T-helper 17 cell (primary cell): ENCODE measurements at places on chromosomes 4 and X. TPM values are rescaled to one million over a fixed set of nuclear protein-coding genes. Genes with fewer than 3 reads are reported as not detected.

The SPATA4 gene
- not detected for total RNA-seq

The NXF2B gene
- total RNA-seq = not detected

The BEND2 gene
- total RNA-seq = 0.07 TPM

The SRPK3 gene
- total RNA-seq = not detected

The ATOH1 gene
- not detected for total RNA-seq

The IL1RAPL1 gene
- not detected for total RNA-seq

DNA sequence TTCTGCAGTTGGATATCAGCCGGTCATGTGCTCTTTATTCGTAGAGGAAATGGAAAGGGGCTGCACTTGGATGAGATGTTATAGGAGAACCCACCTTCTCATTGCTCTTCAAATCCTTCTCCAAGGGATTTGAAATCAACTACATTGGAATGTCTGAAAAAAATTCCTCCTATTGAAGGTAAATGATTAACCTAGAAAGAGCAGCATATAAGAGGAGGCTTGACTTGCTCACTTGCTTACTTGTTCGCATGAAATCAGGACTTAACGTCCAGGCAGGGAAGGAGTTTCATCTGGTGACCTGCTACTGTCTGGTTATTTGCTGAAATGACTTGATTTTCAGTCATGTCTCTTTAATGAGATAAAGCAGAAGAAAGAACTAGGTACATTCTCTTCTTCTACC, 338.4 kb upstream of the NOCT start:
- no peak for DNase-seq

GRCh38 chr4:85431156-85431555, 43.8 kb upstream of the ARHGAP24 start:
- no peak for DNase-seq

- no peak for DNase-seq
These were observed 86.0 kb downstream of the MID1IP1 start for GRCh38 chrX:38887222-38887621.

- DNase-seq = peak; percentile 46
These were observed 14.5 kb downstream of the SLC25A5 start for GRCh38 chrX:119482481-119483480.

GRCh38 chr4:131459430-131460101, 1689.5 kb upstream of the PCDH10 start:
- DNase-seq = no peak

DNA sequence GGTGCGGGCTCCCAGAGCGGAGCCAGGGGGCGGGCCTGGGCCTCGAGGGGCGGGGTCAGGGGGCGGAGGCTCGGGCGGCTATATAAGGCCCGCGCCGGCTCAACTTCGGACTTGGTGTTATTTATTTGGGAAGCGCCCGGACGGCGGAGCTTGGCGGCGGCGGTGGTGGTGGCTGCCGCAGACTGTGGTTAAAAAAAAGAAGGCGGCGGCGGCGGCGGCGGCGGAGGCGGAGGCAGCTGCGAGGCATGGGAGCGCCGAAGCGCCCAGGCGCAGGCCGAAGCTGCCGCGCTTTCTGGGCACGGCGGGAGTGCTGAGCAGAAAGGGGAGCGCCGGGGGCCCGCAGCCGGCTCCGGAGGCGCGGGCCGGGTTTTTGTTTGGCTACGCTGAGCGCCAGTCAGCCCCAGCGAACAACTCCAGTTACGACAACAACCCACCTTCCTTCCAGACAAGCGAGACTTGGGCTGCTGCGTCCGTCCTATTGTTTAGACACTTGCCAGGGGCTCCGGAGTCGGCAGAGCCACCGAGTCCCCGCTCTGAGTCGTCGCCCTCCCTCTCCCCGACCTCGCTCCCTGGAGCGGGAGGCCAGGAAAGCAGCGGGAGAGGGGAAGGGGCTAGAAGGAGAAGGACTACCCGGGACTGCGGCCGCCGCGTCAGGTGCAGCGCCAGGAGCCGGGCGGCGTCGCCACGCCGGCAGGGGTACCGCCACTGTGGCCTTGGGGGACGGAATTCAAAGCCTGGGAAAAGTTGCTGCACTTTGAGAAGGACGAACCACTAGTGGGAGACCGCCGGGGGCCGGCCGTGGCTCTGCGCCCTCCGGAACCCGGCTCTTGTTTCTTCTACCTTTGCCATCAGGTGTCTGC, at the start of gene SLIT2:
SLIT2 (plus strand) TSS at position 110 of the 860 bp plus-strand sequence. CDS start 1,911 bp downstream, outside the sequence.
- DNase-seq = peak; percentile 9

GRCh38 chr4:107900067-107900466, 31.3 kb upstream of the CYP2U1 start:
- DNase-seq = no peak

GRCh38 chr4:89994176-89994873, 99.7 kb downstream of the MMRN1 start:
- no peak for DNase-seq

- DNase-seq = no peak
These were observed 93.4 kb downstream of the SPCS3 start for GRCh38 chr4:176413171-176413570.

GRCh38 chrX:98398542-98398941, 1514.8 kb downstream of the RPA4 start:
- DNase-seq = no peak

GRCh38 chr4:37865450-37865849, 25.4 kb upstream of the TBC1D1 start:
- no peak for DNase-seq

GRCh38 chrX:8245411-8245810, 74.3 kb upstream of the VCX2 start:
- no peak for DNase-seq

- no peak for DNase-seq
These were observed 183.8 kb downstream of the FBXO8 start for GRCh38 chr4:174099712-174100111.
